ENCODE measurements at places on chromosomes 13 and 19.

- DNase-seq, result no peak
Measured at GRCh38 chr13:46281779-46282178, 70.1 kb downstream of the LRRC63 start.

- no peak for DNase-seq
Measured at GRCh38 chr13:25987987-25988386, 63.8 kb downstream of the SHISA2 start.

DNA sequence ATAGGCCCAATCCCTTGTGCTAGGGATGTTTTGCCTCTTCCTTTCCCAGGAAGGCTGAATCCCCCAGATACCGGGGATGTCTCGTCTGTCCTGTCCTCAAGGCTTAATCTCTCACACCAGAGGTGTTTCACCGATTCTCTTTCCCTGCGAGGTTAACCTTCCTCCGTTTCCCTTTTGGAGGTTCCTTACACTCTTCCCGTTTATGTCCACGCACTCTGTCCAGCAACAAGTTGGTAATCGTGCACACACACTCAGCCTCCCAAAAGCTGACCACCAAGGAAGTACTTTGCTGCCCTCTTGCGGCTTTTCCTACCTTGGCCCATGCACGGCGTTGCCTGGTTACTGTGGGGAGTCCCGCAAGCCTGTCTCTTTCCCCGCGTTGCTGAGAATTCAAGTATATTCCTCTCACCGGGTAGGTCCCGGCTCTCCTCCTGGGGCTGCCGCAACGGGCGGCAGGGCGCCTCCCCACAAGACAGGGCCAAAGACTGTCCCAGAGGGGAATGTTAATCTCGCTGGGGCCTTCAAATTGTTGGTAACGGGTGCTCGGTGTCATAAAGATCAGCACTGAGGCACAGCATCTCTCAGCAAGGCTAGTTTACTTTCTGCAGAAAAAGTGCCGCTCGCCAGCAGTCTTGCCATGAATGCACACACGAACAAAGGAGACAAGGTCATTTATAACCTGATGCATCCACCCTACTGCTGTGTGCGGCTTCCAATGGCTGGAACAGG, 36.7 kb upstream of the CD177 start:
- DNase-seq, result peak; percentile 9

DNA sequence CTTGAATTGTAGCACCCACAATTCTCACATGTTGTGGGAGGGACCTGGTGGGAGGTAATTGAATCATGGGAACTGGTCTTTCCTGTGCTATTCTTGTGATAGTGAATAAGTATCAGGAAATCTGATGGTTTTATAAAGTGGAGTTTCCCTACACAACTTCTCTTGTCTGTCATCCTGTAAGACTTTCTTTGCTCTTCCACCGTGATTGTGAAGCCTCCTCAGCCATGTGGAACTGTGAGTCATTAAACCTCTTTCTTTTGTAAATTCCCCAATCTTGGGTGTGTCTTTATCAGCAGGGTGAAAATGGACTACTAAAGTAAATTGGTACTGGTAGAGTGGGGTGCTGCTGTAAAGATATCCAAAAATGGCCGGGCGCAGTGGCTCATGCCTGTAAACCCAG, 215.6 kb downstream of the LIG4 start:
- DNase-seq, result no peak

DNA sequence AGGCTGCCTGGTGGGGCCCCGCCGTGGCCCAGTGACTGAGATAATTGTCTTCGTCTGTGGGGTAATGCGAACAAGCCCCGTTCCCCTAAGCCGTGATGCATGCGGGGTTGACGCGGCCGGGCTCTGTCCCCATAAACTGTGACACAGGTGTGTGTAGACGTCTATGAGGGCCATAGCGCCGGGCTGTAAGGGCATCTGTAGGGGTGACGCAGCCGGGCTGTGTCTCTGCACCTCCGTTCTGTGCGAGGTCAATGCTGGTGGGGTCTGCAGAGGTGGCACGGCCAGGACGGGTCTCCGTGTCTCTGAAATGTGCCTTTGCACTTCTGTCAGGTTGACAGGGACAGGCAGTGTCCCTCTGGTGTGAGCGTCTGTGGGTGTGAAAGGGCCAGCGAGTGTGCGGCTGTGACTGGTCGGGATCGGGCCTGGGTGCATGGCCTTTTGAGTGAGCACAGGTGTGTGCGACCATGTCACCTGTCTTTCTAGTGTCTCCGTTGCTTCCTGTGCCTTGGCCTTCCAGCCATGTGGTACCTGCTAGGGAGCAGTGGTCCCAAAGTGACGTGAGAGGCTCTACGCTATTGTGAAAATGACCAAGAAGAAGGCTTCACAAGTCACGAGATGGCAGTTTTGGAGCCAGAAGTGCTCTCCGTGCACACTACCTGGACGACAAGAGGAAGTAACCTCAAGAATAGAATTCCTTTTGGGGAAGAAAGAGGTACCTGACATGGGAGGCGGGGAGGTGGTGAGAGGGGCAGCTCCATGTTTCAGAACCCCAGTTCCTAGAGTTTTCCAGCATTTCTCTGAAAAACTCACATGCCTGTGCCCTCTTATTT, 16.4 kb upstream of the ZNF331 start:
- DNase-seq, result no peak

- no peak for DNase-seq
Measured at GRCh38 chr13:99809926-99810325, 161.6 kb downstream of the ZIC5 start.

GRCh38 chr19:28466107-28467045, 746.6 kb downstream of the UQCRFS1 start:
- DNase-seq, result peak; percentile 78

- DNase-seq, result no peak
Measured at GRCh38 chr19:3184847-3185460, 776 bp upstream of the NCLN start.

- peak; percentile 19 for DNase-seq
Measured at GRCh38 chr19:9847087-9847671, 12.1 kb downstream of the PIN1 start.

DNA sequence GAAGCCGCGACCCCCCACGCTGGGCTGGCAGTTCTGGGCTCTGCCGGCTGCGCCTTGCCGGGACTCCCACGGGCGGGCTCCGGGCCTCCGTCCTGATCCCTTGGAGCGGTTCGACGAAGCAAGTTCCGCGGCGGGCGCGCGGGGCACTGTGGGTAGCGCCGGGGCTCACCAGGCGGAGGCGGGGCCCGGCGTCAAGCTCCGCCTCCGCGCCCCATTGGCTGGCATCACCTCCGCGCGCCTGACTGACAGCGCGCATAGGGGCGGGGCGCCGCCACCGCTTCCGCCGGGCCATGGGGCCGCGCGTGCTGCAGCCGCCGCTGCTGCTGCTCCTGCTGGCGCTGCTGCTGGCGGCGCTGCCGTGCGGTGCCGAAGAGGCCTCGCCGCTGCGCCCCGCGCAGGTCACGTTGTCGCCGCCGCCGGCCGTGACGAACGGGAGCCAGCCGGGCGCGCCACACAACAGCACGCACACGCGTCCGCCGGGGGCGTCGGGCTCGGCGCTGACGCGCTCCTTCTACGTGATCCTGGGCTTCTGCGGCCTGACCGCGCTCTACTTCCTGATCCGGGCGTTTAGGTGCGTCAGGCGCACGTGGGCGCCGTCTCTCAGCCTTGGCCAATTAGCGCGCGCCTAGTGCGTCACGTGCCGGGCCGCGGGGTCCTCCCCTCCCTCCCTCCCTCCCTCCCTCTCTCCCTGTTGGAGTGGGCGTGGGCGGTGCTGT, at the start of gene FAM174C:
TSS of gene FAM174C (plus strand) at position 271 of the 716 bp plus-strand sequence. CDS start at position 291, 20 bp downstream.
- DNase-seq, result peak; percentile 81

GRCh38 chr13:28710161-28710560, 8.6 kb downstream of the SLC46A3 start:
- no peak for DNase-seq

GRCh38 chr19:3585301-3586126, at the start of gene GIPC3:
Gene GIPC3, plus strand, starts transcription at chr19:3585478. Its CDS starts 120 bp downstream, at chr19:3585598.
- no peak for DNase-seq

- DNase-seq, result no peak
Measured at GRCh38 chr13:50224534-50224933, 209.3 kb downstream of the KCNRG start.

DNA sequence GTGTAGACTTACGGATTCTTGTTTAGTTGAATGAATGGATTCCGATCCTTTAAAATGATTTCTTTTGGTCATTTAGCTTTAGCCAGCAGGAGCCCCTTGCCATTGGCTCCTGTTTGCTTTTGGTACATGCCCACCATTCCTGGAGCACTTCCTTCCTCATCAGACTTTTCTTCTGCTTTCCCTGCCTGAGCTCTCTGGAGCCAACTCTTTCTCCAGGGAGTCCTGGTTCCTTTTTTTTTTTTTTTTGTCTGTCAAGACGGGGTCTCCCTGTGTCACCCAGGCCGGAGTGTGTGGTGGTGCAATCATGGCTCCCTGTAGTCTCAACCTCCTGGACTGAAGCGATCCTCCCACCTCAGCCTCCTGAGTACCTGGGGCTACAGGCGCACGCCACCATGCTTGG, 37.8 kb downstream of the SMARCA4 start:
- no peak for DNase-seq

DNA sequence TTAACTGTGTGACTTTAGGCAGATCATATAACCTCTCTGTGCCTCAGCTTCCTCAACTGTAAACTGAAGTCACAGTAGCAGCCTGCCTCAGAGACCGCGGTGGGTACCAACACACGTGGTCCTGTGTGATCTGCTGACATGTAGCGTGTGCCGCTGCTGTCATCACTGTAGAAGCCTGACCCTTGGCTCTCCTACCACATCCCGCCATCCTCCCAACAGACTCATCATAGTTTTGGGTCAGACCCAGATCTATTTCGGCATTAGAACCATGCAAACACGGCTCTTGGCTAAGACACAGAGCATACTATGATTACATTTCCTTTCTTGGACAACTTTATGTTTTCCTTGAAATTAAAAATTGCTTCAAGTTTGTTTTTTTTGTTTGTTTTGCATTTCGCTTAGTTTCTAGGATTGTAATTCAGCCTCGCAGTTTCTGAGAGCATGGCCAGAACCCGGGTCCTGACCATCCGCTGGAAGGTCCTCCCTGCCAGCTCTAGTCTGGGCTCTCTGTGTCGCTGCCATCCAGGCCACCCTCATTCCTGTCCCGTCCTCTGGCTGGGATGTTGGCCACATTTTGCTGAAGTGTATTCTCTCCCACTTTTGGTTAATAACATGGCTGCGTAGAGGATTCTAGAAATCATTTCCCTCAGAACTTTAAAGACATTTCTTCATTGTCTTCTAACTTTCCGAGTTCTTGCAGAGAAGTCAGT, 53.0 kb downstream of the GGACT start:
- DNase-seq, result no peak

DNA sequence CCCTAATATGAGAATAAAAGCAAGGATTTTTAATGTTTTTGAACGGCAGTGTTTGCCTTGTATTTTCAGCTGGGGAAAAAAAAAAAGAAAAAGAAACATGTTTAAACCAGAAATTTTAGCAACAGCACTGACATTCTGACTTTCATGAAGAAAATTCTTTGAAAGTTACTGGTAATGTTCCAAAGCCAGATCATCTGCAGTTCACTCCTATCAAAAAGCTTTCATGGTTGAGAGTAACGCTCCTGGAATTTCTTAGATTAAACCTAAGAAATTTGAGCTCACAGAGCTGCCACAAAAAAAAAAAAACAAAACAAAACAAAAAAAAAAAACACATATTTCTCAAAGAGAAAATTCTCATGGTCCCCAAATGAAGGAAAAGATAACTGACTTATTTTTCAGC, 1106.7 kb downstream of the EFNB2 start:
- no peak for DNase-seq

GRCh38 chr19:9166846-9167245, 11.9 kb upstream of the OR7D2 start:
- DNase-seq, result no peak

DNA sequence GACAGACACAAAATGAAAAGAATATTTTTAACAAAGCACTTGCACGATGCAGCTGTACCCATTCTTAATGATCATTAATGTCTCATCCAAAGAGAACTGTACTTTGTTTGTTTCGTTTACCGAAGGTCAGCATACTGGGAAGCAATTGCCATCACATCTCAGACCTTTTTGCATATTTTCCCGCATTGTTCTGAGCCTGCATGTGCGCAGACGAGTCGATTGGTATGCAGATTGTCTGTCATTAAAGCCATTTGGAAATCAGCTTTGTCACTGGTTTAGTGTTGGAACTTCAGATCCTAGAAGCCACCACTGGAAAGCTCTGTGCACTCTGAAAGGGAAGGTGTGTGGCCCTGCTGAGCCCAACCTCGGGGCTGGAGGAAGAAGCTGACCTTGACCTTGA, 15.6 kb downstream of the SPACA7 start:
- no peak for DNase-seq
